ENCODE measurements at places on chromosomes 16 and 17.
A peak's percentile ranks its signal among the peaks of the same experiment; 100 is the strongest.

DNA sequence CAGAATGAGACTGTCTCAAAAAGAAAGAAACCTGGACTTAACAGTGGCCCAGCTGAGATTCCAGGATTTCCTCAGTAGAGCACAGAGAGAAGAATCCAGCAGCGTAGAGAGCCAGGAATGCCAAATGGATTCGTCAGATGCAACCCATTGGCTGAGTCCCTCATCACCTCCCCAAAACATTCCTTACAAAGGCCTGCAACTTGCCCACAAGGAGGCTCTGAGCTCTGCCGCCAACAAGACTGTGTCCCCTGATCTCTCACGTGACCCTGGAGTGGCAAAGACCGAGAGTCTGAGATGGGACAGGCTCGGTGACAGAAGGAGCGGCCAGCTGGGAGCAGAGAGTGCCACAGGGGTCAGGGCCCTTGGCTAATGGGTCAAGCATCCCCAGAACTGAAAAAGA lies 6.9 kb upstream of the CHMP6 start:
- DNase-seq, result no peak

DNA sequence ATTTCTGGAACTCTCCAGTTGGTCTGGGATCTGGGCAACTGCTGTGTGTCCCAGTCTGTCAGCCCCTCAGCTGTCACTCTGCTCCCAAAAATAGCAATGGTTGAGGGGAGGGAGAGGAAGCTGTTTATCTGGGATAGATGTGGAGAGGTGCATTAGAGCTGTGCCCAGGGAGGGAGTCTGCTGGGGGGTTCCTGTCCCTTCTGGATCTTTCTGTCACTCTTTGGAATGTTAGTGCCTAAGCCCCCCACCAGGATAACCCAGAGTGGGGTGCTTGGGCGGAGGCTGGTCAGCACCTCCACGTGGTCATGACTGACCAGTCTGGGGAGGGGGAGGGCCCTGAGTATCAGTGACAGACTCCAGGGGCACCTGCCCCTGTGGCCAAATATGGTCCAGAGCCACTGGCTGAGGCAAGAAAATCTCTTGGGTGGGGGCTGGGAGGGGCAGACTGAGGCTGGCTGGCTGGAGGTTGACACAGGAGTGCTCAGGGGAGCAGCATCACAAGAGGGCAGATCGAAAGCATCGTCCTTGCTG lies at the start of gene UNC45B:
UNC45B (plus strand) TSS at position 443 of the 531 bp plus-strand sequence. CDS start 447 bp downstream, outside the sequence.
- DNase-seq, result no peak

GRCh38 chr16:77212741-77213541 lies 13.7 kb downstream of the SYCE1L start:
- DNase-seq, result peak; percentile 77

GRCh38 chr17:9247401-9247938 lies 226.2 kb downstream of the NTN1 start:
- no peak for DNase-seq

GRCh38 chr17:32747856-32748255 lies 129.1 kb downstream of the MYO1D start:
- no peak for DNase-seq

- no peak for DNase-seq
Observed at GRCh38 chr16:3519581-3519980, 18.8 kb downstream of the CLUAP1 start.

DNA sequence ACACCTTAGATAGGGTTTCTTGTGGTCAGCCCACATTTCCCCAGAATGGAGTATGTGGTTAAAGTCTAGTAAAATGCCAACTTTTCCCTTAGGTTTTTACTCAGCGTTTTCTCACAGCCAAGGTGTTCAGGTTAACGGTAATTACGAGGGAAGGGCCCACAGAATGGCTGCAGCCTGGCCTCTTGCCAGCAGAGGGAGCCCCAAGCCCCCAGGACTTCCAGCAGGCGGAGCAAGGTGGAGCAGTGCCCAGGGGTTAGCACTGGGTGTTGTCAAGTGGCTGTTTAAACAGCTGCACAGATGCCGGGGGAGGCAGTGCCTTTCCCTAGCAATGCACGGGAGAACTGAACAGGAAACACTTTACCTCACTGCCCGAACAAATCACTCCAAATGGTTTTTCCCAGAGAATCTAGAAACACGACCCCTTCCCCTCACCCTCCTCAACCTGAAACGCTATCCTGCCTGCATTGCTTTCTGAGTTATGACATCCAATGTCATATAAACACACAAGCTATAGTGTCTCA lies 6.6 kb downstream of the PHB1 start:
- peak; percentile 82 for DNase-seq

DNA sequence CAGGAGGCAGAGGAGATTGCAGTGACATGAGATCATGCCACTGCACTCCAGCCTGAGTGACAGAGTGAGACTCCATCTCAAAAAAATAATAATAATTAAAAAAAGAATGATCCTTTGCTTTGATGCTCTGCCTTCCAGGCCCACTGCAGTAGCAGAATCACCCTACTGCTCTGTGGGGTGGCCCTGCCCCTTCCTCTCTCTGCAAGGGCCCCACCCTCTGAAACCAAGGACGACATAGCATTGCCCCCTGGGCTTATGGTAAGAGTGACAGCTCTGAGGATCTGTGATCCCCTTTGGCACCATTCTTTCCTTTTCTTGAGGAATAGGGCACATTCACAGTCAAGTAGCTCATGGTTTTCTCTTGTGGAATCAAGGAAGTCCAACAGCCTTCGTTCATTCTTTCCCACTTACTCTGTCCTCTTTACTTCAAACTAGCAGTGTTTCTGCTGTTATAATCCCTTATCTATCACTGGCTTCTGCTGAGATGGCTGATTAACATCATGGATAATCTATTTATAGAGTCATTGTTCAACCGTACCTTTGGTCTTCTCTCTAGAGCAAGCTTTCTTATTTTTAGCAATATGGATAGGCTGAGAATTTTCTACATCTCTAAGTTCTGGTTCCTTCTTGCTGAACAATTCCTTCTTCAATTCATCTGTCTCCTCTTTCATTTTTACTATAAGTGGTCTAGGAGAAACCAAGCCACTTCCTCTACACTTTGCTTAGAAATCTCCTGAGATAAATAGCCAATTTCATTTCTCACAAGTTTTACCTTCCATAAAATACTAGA lies 14.1 kb downstream of the RAD51C start:
- DNase-seq, result no peak

- no peak for DNase-seq
Observed at GRCh38 chr16:6111390-6111789, 1013.8 kb upstream of the EEF2KMT start.

GRCh38 chr17:56983366-56983765 lies 5.4 kb downstream of the SCPEP1 start:
- DNase-seq, result no peak

DNA sequence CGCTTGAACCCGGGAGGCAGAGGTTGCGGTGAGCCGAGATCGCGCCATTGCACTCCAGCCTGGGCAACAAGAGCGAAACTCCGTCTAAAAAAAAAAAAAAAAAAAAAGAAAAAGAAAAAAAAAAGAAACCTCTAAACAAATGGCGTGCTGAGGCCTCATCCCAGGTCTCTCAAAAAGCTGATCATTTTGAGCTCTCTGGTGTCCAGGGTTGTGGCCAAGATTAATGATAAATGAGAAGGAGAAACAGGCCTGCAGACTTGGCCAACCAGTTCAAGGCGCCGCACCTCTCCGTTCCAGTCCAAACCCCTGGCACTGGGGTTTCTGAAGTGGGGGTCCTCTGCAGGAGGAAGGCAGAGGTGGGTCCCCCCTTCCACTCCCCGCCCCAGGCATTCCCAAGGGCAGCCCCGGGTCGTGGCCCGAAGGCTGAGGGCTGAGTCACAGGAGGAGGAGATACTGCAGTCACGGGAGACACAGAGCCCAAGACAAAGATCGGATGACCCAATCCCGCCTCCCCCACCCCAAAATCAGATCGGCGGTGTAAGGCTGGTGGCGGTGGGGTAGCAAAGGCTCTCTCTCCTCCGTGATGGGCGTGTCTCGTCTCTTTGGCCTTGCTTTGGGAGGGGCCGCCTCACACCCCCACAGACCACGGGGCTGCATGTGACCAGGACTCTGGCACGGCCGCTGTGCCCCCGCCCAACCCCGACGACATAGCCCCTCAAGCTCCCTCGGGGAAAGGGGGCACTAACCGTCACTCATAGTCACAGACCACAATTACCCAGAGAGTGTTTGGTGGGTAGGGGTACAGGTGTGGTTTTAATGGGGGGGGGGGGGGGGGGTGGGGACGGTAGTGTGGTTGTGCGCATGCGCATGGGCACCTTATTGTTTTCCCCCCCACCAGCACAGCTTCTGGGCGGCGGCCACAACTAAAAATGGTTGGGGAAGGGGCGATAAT lies 1.1 kb downstream of the VAT1 start:
- peak; percentile 28 for DNase-seq

DNA sequence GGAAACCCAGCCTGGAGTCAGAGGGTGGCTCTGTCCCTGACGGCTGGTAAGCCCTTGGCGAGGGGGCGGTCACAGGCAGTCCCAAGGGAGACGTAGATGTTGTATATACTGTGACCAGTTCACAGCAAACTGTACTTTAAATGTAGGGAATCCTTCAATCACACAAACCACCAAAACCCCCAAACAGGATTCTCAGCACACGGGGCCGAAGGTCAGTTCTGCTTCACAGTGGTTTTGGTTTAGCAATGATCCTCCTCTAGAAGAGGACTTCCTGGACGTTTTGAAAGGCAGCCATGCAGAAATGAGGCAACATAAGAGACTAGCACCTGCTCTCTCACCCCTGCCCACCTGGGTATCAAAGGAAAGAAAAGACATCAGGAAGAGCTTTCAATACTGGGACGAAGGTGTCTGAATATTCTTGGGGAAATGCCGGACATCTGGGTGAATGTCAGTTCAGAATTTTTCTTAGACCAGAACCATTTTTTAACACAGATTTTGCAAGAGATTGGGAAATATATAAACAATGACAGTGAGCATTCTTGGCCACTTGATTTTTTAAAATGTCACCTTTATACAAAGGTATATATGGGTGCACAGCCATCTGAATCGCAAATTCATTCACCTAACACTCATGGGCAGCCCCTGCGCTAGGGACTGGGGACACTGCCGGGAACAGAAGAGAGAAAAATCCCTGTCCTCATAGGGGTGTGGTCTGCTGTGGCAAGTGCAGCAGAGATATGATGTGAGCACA lies 74.2 kb downstream of the CRISPLD2 start:
- no peak for DNase-seq

DNA sequence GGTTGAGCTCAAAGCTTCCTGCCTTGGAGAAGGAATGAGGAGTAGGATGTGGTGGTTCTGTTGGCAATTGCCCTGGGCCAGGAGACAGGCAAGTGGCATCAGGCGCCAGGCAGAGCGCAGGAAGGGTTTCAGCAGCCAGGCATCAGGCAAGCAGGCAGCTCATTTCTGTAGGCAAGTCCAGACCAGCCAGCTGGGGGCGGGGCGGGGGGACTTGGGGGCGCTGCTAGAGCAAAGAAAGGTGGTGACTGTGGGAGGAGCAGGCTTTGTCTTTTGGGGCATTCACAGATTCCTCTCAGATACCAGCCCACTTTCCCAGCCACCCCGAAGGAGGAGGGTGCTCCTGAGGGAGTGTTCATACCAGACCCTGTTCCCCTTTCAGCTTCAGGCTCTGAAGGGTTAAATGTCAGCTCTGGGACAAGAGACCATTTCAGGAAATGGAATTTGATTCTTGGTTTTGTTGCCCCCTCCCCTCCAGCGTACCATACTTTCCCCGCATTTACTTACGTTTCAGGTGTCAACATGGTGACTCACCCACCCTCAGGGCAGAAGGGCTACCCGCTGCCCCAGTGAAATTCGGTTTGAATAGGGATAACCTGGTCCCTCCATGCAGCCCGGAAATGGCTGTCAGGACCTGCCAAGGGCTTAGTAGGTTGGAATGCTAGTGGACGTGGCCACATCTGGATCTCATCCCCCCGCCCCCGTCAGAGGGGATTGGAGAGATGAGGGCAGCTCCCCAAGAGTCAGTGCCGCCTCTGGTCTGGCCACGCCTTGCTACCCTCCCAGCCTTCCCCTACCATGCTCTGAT lies 13.2 kb downstream of the NGFR start:
- no peak for DNase-seq

All from stimulated activated CD4-positive, alpha-beta T cell treated with anti-CD3 and anti-CD28 coated beads, Interleukin-12 subunit alpha, Interleukin-12 subunit beta, amount 100 ng/mL, for 4 hours (primary cell).